K562 (cell line): ENCODE measurements at places on chromosomes 7 and 10. TPM values are rescaled to one million over a fixed set of nuclear protein-coding genes. Genes with fewer than 3 reads are reported as not detected.
A peak's percentile ranks its signal among the peaks of the same experiment; 100 is the strongest.

ANKRD61 gene
- total RNA-seq, result not detected in 2 replicates

DNA sequence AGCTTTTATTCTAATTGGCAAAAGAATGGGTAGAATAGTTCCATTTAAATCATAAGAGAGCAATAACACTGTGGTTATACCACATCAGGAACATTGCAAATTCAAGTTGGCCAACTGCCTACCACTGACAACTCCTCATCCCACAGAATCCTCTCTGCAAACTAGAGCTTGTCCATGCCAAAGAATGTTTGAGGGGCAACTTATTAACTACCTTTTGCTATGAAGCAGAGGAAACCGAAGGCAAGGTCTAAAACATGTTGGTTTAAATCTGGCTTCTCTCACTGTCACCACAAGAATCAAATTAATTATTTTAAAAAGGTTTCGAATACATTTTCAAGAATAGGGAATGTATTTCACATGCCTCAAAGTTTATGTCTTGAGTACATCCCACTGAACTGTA, 36.0 kb downstream of the RHOBTB1 start:
- no peak overlapping the region for H3K27ac ChIP-seq
- no peaks in the 10 kb centered on the region for H3K4me1 ChIP-seq
- no peak for DNase-seq
- H3K27me3 ChIP-seq, result no peaks in the 10 kb centered on the region
- H3K36me3 ChIP-seq, result no peaks in the 10 kb centered on the region; the same call in 2 of the 3 replicates

DNA sequence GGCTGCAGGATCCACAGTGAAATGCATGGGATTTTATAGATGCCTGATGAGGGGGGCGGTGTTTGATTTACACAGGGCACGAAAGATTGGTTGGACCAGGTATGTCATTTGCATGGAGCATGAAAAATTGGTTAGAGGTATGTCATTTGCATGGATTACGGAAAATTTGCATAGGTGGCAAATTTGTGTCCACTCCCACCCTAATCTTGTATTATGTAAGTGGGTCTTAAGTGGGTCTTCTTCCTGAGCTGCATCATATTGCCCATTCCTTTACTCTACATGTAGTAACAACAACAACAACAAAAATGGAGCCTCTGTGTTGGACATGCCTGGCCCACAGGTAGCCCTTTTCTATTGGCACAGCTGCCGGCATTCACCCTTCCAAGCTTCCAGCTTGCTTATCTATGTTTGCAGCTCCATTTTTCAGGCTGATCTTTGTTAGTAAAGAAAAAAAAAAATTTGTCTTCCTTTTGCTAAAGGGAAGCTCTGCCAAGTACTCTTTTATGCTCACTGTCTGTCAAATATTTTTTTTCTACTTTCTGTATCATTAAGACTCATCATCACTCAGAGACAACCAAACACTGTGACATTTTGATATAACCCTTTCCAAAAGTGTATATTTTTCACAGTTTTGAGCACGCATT, 10.3 kb upstream of the ZNF273 start:
- H3K4me1 ChIP-seq, result peaks cover 47% of the 10 kb centered on the region
- DNase-seq, result no peak
- no peak overlapping the region for H3K4me3 ChIP-seq
- no peaks in the 10 kb centered on the region for H3K27me3 ChIP-seq
- peak overlapping the region; percentile 36; the same call in 2 of the 3 replicates for H3K27ac ChIP-seq
- no peaks in the 10 kb centered on the region for H3K36me3 ChIP-seq

AGBL3 gene
- total RNA-seq, result 2.1 and 2.9 TPM in 2 replicates

DNA sequence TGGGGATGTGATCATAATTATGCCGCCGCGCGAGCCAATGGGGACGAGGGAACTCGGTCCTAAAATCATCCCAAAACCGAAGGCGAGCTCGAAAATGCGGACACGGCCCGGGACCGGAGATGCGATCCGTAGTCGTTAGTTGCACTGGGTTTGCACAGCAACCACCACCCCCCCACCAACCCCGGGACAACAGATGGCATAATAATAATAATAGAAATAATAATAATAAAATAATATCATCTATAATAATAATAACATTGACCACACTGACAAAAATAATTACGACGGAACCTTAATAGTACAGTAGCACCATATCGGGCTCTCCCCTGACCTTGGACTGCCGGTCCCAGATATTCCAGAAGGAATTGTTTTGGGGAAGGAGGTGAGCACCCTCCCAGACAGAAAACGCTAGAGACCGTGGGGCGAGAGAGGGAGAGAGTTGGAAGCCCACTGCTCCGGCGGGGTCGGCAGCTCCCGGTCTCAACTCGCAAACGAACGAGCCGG, 1.1 kb upstream of the EMX2 start:
- peaks cover 80% of the 10 kb centered on the region for H3K27me3 ChIP-seq
- H3K27ac ChIP-seq, result no peak overlapping the region
- H3K36me3 ChIP-seq, result no peaks in the 10 kb centered on the region
- no peak overlapping the region for H3K4me3 ChIP-seq

- no peak overlapping the region for H3K4me3 ChIP-seq
- H3K36me3 ChIP-seq, result no peaks in the 10 kb centered on the region
- no peaks in the 10 kb centered on the region for H3K4me1 ChIP-seq
- DNase-seq, result no peak
- no peaks in the 10 kb centered on the region for H3K27me3 ChIP-seq
These were observed 77.5 kb upstream of the STEAP1B start for GRCh38 chr7:22577470-22578001.

MKI67 gene
- 73.7 and 86.5 TPM in 2 replicates for total RNA-seq

SPOCK2 gene
- 0.63 and 0.86 TPM in 2 replicates for total RNA-seq

NEURL1 gene
- total RNA-seq, result 0.11 and 0.20 TPM in 2 replicates

DNA sequence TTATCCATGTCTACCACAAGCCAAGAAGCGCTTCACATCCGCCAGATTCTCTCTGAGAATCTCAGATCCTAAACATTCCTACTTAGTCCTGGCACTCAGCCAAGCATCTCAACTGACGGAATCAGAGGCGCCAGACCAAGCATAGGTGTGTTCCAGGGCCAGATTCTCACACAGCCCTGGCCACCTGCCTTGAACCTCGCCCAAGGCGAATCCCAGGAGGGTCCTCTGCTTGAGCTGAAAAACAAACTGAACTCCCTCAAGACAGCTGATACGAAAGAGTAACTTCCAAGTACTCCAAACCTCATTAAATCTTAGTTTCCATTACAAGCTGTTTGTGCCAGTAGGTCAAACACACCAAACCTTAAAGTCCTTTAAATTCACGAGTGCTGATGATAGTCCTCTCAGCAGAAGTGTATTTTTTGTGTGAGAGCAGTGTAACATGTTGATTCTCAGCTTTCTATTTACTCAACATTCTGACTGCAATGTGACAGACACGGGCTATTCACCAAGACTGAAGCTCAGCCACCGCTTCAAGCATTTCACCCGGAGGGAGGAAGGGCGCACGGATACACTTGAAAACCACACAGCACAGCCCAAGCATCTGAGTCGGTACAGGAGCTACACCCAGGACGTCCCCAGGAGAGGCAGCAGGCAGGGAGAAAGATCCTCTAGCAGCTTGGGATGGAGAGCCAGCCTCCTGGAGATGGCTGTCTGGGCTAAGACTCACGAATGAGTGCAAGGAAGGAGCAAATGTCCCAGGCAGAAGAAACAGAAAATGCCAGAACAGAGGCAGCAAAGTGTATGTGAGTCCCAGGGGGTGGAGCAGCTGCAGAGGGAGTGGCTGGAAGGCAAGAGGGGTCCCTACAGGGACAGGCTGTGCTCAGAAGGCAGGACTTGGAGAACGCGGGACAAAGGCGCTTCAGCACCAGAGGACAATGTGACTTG, 6.0 kb downstream of the PARD3 start:
- peaks cover 2% of the 10 kb centered on the region; the same call in 1 of the 2 replicates for H3K4me1 ChIP-seq
- H3K36me3 ChIP-seq, result no peaks in the 10 kb centered on the region
- DNase-seq, result no peak
- peaks cover 22% of the 10 kb centered on the region for H3K27me3 ChIP-seq
- H3K4me3 ChIP-seq, result no peak overlapping the region
- no peak overlapping the region for H3K27ac ChIP-seq

ADCY1 gene
- 0.02 and 0.16 TPM in 2 replicates for total RNA-seq

DNA sequence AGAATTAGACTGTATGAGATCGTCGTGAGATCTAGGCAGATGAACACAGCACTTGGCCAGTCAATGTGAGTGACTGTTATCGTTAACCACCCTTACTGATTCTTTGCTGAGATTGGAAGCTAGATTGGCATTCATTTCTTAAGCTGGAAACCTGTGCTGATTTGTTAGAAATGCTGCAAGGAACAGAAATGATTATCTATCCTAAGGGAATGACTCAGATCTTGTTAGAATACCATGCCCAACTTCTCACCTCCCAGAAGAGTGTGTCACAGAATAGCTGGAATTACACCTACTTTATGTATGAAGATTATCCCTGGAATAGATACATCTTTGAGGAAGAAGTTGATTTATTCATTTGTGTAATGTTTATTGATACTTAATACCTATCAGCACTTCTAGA, 275.2 kb downstream of the AUTS2 start:
- no peak for DNase-seq
- H3K27ac ChIP-seq, result no peak overlapping the region
- H3K4me1 ChIP-seq, result no peaks in the 10 kb centered on the region
- no peaks in the 10 kb centered on the region for H3K36me3 ChIP-seq
- H3K27me3 ChIP-seq, result no peaks in the 10 kb centered on the region

HTR5A gene
- total RNA-seq, result not detected in 2 replicates

PIK3CG gene
- 33.7 and 35.4 TPM in 2 replicates for total RNA-seq

DNA sequence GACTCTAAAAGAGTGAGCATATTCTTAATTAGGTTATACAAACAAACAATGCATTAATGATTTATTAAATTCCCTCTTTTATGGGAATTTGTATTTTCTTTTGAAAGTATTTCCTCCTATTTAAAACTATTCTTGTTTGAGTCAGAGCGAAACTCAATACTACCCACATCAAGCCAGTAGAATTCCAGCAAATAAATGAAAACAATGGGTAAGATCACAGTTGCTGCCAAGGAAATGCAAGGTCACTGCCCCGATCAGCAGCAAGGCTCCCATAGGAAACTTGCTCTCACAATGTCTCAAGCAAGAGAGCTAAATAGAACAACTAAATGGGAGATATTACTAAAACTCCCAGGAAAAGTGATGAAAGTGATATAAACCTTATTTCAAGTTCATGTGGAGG, 206.3 kb downstream of the THSD7A start:
- no peak overlapping the region for H3K27ac ChIP-seq
- no peak overlapping the region for H3K4me3 ChIP-seq

GRCh38 chr7:107799647-107800264, 3.3 kb downstream of the SLC26A3 start:
- no peak for DNase-seq
- no peak overlapping the region for H3K27ac ChIP-seq
- H3K36me3 ChIP-seq, result no peaks in the 10 kb centered on the region
- H3K27me3 ChIP-seq, result peaks cover 12% of the 10 kb centered on the region

- H3K4me3 ChIP-seq, result no peak overlapping the region
- H3K27me3 ChIP-seq, result peaks cover 19% of the 10 kb centered on the region; the same call in 2 of the 3 replicates
- no peaks in the 10 kb centered on the region for H3K36me3 ChIP-seq
- no peak overlapping the region; the same call in 2 of the 3 replicates for H3K27ac ChIP-seq
- no peak for DNase-seq
These were observed 638 bp downstream of the EGR2 start for GRCh38 chr10:62815381-62816075.

GRCh38 chr10:47040041-47040491, 128.8 kb downstream of the PTPN20 start:
- no peak for DNase-seq
- H3K36me3 ChIP-seq, result no peaks in the 10 kb centered on the region
- no peak overlapping the region for H3K4me3 ChIP-seq
- H3K4me1 ChIP-seq, result no peaks in the 10 kb centered on the region; the same call in 1 of the 2 replicates

DNA sequence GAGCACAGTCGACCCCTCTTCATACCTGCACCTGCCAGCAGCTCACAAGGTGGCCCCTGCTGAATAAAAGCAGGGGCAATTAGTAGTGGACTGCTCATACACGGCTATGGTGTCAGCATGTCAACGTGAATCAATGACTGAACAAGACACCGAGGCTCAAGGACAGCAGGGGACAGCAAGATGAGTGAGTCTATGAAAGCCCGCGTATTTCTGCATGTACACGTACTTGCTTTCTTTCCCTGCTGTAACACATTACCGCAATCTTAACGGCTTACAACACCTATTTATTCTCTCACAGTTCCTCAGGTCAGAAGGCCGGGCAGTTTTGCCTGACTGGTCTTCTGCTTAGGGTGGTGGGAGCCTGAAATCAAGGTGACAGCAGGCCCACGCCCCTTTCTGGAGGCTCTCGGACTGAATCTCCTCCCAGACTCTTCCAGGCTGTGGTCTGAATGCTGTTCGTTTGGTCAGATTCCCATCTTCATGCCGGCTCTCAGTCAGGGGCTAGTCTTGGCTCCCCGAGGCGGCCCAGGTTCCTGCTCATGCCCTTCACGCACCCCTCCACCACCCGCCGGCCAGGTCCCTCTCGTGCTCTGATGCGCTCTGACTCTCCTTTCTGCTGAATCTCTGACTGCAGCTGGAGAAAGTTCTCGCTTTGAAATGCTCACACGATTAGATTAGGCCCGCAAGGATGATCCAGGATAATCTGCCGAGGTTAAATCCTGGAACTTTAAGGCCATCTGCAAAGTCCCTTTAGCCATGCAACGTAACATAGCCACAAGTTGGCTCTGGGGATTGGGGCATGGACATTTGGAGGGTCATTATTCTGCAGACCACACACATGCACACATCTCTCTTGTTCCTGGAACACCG, 7.8 kb upstream of the PPP2R2D start:
- H3K36me3 ChIP-seq, result no peaks in the 10 kb centered on the region
- peak overlapping the region; percentile 35; the same call in 1 of the 2 replicates for H3K4me3 ChIP-seq
- DNase-seq, result no peak
- H3K4me1 ChIP-seq, result peaks cover 47% of the 10 kb centered on the region
- H3K27me3 ChIP-seq, result no peaks in the 10 kb centered on the region

TMEM196 gene
- total RNA-seq, result not detected in 2 replicates

VAX1 gene
- not detected in 2 replicates for total RNA-seq

GRCh38 chr7:152949253-152949652, 189.7 kb downstream of the ACTR3B start:
- no peak for DNase-seq
- no peak overlapping the region for H3K27ac ChIP-seq
- peaks cover 21% of the 10 kb centered on the region for H3K27me3 ChIP-seq
- H3K4me1 ChIP-seq, result no peaks in the 10 kb centered on the region
- H3K4me3 ChIP-seq, result no peak overlapping the region

NODAL gene
- total RNA-seq, result not detected in 2 replicates

CALHM1 gene
- total RNA-seq, result not detected in 2 replicates

- no peaks in the 10 kb centered on the region for H3K36me3 ChIP-seq
- H3K27ac ChIP-seq, result no peak overlapping the region
- no peak for DNase-seq
- H3K4me3 ChIP-seq, result no peak overlapping the region
- peaks cover 20% of the 10 kb centered on the region for H3K27me3 ChIP-seq
- peaks cover 3% of the 10 kb centered on the region; the same call in 1 of the 3 replicates for H3K4me1 ChIP-seq
These were observed 38.2 kb downstream of the WNT2 start for GRCh38 chr7:117284692-117285091.

DNA sequence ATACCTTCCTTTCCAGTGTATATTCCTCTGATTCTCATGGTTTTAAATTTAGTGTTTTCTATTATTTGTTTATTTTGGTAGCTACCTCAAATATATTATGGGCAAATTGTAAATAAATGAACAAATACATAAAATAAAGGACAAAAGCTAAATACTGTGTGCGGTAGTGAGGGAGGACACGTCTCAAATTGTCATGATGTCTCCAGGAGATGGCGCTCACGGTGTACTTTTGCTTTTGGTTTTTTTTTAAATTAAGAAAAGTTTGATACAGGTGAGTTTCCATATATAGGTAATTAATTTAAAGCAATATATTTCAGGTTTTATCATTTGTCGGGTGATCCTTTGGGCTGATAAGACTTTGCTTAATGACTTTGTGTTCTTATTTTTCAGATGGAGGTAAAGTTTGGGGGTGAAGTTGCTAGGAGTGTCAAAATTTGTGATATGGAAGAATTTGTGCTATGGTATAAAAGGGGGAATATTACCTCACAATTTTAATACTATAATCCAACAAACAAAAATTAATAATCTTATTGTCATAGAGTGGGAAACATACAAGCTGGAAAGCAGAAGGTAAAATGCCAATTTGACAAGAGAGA, 68.4 kb upstream of the TMEM229A start:
- no peaks in the 10 kb centered on the region for H3K27me3 ChIP-seq
- H3K36me3 ChIP-seq, result no peaks in the 10 kb centered on the region
- no peaks in the 10 kb centered on the region for H3K4me1 ChIP-seq
- DNase-seq, result peak; percentile 19

ACTL6B gene
- total RNA-seq, result not detected in 2 replicates
